ENCODE measurements at places on chromosomes 3 and 15.

GRCh38 chr3:15858547-15859506, 61.0 kb upstream of the ANKRD28 start:
- no peak for DNase-seq

GRCh38 chr3:151426341-151426657, 34.6 kb downstream of the IGSF10 start:
- no peak for DNase-seq

GRCh38 chr15:96735632-96736240, 405.2 kb downstream of the NR2F2 start:
- DNase-seq: no peak

DNA sequence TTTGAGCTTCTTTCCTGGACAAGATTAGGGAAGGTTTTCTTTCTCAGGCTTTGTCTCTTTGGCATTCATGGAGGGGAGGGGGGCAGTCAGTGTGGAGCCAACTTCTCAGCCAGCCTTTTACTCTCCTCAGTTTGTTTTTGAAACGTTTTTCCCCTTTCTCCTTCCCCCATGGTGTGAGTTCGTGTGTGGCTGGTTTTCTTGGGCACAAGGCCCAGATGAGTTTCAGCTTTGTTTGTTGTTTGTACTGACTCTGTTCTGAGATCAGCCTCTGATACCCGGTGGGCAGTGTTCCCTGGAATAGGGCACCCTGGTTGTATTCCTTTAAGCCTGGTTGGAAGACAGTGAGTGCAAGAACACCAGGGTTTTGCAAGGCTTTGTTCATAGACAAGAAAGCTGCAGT, 168.2 kb upstream of the RARB start:
- DNase-seq: peak; percentile 0

GRCh38 chr3:127182848-127183714, 9.8 kb upstream of the PRR23E start:
- no peak for DNase-seq

GRCh38 chr3:138774529-138775253, 60.0 kb downstream of the PIK3CB start:
- peak; percentile 92 for DNase-seq

DNA sequence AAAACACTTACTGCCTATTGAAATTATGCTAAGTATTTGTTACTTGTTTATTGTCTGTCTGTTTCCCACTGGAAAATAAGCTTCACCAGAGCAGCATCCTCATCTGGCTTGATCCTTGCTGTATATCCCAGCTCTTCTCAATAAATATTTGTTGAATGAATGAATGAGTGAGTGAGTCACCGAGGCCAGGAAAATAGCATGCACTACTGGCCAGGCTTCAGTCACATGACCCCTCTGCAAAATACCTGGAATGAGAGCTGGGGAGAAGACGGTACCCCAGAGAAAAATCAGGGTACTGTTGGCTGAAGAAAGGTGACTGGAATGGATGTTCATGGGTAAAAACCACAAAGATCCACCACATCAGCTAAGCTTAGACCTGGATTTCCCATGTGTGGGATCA, 331.9 kb downstream of the SHQ1 start:
- no peak for DNase-seq

DNA sequence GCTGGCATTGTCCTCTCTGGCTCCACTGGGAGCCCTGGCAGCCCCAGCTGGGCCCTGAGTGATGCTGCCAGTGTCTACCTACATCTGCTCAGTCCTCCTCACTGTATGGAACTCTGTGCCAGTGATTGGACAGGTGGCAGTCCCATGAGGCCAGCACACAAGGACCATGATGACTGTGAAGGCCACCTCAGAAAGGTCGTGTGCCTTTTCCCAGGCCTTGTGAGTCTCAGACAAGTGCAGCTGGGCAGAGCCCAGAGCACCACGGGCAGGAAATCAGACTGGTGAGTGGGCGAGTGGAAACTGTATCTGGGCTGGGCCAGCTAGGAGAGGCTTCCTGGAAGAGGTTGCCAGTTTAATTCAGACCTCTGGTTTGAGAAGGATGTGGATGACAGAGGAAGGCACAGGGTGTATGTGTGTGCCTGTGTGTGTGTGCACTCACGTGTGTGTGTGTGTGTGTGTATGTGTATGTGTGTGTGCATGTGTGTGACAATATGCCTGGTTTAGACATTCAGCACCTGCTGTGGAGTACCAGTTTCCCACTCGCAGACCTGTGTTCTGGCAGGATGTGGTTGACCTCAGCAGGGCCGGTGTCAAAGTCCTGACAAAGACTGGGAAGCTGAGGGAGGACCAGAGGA, 7.0 kb downstream of the MAPKAPK3 start:
- DNase-seq: no peak

- DNase-seq: no peak
Measured at GRCh38 chr3:103927896-103928295, 1438.8 kb upstream of the ALCAM start.

- DNase-seq: peak; percentile 71
Measured at GRCh38 chr3:23611737-23612295, 193.9 kb upstream of the UBE2E1 start.

DNA sequence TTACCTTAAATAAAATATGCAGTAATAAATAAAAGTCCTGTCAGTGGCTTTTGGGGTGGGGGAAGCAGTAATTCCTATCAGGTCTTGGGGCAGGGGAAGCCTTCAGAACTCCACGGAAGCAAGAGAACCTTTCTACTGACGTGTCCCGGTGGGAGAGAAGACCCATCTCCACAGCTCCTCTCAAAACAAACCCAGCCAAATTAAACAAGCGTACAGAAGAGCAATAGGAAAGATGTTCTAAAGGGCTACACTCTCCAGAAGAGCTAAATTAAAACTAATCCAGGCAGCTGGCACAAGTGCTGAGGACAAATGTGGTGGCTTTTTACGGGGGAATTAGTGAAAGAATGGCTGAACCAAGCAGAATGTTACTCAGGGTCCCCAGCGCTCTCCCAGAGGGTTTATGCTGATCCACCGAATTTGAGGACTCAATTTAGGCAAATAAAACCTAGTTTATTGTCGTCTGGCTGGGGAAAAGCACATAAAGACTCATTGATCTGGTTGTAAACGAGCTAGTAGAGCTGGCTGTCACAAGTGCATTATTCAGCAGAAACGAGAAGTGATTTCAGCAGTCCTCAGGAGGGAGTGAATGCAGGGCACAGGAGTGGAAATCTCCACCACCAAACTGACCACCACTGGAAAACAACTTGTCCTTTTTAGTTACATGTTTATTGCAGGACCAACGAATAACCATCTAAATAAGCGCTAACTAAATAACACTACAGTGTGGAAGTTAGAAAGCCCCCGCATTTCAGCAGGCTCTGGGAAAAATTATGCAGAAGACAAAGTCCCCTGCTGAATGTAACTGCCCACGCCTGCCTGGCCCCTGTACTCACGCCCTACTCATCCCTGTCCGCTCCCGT, 13.5 kb downstream of the BFSP2 start:
- DNase-seq: peak; percentile 17

- DNase-seq: no peak
Measured at GRCh38 chr3:54432975-54433374, 310.6 kb downstream of the CACNA2D3 start.

DNA sequence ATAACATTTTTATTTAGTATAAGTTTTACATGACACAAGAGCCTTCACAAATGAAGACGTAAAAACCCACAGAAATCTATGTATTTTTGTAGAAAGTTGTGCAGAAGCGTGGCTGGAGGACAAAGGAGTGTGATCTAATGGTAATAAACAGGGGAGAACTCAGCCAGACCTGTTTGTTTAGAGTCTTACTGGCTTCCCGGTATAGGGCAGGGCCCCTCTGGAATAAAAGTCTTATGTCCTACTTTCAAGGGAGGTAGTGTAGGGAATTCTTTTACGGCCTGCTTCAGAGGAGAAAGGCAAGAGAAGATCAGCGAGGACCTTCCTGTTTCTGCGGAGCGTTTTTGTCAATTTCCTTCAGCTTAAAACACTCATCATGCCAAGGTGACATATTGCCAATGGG, 103.6 kb downstream of the TGFBR2 start:
- DNase-seq: no peak

DNA sequence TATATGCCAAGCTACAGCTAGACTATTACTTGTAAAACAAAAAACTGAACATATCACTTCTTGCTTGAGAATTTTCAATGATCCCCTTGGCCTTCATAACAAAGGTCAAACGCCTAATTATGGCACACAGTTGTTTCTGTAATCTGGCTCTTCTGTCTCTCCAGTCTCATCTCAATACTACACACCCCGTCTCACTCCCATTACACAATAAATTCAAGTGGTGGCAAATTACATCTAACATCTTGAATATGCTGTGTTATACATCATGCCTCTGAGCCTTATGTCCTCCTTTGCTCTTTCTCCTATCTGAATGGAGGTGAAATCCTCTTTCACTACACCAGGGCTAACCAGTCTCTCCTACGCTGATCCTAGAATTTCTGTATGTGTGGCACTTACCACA, 140.4 kb downstream of the TBL1XR1 start:
- DNase-seq: no peak
